ENCODE measurements at places on chromosomes 1 and 21.

DNA sequence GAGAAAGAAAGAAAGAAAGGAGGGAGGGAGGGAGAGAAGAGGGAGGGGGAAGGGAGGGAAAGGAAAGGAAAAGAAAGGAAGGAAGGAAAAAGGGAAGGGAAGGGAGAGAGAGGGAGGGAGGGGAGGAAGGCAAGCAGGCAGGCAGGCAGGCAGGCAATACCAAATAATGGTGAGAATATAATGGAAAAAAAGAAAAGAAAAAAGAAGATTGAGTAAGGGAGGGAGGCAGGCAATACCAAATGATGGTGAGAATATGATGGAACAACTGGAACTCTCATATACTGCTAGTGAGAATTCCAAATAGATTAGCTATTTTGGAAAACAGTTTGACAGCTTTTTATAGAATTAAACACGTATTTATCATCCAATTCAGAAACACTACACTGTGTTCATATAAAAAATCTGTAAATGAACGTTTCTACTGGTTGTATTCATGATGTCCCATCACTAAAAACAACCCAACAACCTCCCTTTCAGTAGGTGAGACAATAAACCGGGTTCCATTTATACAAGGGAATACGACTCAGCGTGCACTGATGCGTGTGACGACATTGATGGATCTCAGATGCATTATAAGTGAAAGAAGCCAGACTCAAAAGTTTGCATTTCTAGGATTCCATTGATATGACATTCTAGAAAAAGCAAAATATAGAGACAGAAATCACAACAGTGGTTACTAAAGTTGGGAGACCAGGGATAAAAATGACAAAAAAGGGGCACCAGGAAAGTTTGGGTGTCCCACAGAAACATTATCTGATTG is 226.4 kb downstream of the DSCAM start:
- no peak for DNase-seq

DNA sequence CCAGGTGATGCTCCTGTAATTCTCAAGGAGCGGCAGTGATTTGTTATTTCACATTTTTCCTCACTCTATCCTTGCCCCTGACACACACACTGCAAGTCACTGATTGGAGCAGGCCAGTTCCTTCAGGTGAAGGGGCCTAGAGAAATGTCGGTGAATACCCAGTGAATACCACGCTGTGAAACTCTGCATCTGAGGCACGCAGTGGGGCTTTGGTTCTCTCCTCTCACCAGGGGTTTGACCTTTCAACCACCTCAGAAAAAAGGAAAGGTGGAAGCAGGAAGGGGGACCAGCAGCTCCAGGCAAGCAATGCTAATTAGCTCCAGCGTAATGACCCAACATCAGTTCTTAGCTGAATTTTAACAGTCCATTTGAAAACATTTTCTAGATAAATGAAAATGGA is 532 bp upstream of the FAM177B start:
- DNase-seq, result no peak

DNA sequence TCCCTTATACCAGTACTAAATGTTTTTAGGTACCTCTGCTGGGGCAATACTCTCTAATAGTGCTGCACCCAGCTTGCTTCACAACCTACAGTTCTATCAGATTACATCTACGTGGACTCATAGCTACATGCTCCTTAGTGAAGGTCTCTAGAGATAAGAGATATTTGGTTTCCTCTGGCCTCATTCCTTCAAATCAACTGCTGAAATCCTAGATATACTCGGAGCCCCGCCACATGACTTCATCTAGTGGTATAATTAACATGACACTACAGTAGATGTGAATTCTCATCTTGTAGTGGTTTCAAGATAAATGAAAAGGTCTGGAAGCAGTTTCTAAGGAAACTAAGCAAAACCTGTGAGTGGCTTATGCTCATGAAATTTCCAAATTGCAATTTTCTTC is 115.4 kb downstream of the SMYD2 start:
- DNase-seq, result no peak

GRCh38 chr1:160780398-160780755 is 15.6 kb upstream of the LY9 start:
- DNase-seq, result no peak

DNA sequence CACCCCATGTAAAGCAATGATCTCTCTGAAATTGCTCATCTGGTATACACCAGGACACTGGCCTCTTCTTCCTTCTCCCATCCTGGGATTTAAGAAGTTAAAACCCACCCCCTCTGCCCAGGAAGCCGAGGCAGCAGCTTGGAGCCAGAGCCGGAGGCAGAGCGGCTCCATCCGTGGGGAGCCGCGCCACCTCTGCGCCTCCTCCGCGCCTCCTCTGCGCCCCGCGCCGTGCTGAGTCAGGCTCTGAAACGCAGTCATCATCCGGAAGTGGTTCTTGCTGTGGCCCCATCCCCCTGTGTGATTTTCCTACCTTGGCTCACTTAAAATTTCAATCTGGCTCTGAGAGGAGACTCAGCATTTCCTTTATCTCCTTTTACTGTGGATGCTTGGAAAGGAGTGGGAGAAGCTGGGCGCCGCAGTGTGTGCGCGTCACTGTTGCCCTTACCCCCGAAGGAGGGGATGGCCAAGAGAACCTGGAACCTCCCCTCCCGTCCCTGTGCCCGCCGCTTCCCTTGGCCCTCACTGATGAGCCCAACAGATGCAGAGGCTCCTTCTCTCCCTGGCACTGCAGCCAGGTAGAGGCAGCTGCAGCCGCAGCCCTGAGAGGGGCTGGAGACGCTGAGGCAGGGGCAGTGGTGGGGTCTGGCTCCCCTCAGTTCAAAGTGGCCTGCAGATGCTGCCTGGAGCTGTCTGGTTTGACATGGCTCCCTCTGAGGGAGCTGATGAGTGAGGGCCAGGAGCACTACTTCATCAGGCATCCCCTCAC is 15.3 kb upstream of the NPHP4 start:
- DNase-seq, result no peak

GRCh38 chr1:221530791-221531190 is 211.1 kb downstream of the DUSP10 start:
- DNase-seq, result no peak

- no peak for DNase-seq
Measured at GRCh38 chr1:45723248-45723930, 27.1 kb downstream of the IPP start.

DNA sequence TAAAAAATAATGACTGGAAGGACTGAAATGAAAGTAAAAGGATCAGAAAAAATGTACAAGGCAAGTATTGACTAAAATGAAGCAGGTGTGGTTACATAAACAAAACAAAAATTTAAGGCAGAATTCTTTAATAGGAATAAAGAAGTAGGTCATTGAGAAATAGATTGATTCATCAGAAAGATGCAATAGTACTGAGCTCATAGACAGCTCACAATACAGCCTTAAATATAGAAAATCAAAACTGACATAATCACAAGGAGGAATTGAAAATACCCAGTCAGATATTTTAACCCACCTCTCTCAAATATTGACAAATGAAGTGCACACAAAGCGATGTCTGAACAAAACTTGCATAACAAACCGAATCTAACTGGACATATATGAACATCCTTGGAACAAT is 366.8 kb upstream of the DPYD start:
- DNase-seq, result no peak

GRCh38 chr1:15378729-15379128 is 31.0 kb upstream of the EFHD2 start:
- no peak for DNase-seq

DNA sequence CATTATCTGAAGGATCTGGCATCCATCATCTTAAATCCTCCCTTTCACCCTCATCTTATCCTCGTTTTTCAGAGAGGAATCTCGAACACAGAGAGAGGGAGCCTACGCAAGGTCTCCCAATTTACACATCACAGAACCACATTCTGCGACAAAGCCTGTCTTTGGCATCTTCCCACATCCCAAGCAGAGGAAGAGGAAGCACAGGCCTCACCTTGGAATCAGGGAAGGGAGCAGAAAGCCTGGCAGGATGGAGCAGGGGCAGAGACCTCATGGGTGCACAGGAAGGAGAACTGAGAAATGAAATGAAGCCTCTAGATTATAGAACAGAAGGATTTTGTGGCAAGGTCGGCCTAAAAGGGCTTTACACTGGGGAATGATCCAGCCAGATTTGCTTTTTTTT is 5.8 kb downstream of the ABCB10 start:
- DNase-seq, result no peak

- no peak for DNase-seq
Measured at GRCh38 chr1:163650624-163651023, 328.9 kb downstream of the NUF2 start.

DNA sequence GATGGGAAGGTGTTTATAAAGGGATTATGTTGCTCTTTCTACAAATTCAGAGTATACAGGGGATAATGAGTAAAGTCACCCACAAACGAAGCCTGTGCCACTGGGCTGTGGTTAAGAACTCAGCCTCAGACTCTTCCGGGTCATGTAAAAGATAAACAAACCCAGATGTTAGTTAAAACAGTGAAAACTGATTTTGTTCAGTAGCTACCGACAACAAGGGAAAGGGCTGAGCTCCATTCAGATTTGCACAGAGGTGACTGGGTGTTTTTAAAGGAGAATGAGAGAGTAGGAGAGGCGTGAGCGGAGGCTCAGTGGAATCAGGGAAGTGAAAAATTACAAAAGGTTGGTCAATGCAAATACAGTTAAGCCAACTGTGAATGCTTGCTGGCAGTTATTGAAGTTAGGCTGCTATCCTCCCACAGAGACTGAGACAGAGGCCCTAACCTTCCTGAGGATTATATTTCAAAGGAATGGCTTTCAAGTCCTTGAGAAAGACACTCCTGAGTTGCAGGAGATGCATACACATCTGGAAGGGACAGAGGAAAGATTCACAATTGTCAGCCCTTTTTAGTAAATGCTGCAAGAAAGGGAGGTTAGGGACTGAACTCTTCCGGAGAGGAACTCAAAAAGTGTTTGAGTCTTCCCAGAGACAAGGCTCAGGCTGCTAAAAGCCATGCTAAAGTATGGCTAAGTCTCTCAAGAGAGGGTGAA is 29.9 kb upstream of the SAMD13 start:
- DNase-seq, result no peak

DNA sequence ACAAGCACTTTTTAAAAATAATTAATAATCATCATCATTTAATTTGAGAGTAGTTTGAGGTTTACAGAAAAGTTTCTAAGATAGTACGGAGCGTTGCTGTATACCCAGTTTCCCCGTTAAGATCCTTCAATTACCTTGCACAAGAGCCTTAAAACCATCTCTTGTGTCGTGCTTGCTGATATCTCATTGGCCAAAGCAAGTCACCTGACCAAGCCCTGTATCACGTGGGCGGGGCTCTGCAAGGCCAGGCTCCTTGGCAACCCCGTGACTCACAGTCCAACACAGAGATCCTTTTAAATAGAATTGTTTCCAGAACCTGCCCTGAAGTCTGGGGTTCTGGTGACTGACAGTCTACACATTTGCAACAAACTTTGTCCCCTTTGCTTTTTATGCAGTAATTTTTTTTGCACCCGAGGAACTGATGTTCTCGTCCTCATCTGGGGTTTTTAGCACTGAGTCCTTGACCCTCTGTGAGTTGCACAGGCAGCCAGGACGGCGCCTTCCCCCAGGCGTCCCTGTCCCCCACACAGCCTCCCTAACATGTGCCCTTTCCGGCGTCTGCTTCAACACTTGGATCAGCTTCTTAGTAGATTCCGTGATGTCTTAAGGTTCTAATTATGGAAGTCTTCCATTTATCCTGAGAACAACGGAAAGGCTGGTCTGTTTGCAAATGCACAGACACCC is 183.3 kb upstream of the TMEM51 start:
- DNase-seq, result no peak

DNA sequence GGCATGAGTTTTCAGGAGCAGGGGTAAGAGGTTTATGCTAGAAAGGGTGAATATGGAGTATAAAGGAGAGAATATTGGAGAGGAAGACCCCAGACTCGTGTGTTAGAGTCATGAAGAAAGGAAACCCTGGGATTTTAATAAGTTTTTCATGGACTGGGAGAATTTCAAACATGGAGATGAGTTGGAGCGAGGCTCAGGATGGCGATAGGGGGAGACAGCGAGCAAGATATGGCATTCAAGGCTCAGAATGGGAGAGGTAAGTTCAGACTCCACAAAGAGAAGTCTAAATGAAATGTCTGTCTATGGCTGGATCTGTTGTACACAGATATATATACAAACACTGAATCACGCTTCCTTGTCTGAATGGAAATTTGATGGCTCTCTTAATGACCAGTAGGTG is 92.5 kb downstream of the LRRC40 start:
- DNase-seq, result no peak

GRCh38 chr1:165527251-165528007 is 16.4 kb upstream of the LRRC52 start:
- no peak for DNase-seq

GRCh38 chr1:53654216-53655210 is 84.5 kb downstream of the GLIS1 start:
- no peak for DNase-seq

DNA sequence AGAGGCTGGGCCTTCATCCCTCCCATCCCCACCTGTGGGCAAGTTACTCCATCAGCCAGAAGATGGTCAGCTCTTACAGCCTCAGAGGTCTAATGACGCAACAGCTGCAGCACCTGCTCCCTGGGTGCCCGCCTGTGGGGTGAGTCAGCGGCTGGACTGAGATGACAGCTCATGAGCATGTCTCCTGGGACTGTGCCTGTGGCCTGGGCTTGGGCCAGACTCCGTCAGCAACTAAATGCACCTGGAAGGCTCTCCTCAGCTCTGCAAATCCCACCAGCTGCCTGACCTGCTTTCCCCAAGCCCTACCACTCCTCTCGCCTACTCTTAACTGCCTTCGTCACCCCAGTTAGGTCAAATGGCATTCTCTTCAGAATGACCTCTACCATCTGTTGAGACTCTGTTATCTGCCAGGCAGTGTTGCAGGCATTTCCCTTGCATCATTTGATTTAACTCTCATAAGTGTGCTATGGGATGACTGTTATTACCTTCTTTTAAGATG is 47.7 kb downstream of the ETS2 start:
- no peak for DNase-seq

- no peak for DNase-seq
Measured at GRCh38 chr1:67560580-67561255, 124.3 kb upstream of the GADD45A start.

DNA sequence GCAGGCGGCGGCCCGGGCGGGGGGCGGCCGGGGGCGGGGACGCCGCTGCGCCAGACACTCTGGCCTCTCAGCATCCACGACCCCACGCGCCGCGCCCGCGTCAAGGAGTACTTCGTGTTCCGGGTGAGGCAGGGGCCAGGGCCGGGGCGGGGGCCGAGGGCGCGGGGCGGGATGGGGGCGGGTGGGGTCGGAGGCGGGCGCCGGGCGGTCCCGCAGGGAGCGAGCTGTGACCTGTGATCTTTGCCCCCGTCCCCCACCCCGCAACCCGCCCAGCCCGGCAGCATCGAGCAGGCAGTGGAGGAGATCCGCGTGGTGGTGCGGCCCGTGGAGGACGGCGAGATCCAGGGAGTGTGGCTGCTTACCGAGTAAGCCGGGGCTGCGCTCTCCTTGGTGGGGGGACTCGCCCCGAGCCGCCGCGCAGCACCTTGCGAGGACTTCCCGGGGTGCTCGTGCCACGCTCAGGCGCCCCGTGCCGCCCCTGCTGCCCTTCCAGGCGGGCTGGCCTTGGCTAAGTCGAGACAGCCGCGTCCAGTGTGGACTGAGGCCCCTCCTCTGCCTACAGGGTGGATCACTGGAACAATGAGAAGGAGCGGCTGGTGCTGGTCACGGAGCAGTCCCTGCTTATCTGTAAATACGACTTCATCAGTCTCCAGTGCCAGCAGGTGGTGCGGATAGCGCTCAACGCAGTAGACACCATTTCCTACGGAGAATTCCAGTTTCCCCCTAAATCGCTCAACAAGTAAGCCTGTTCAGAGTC is 514 bp downstream of the TPRG1L start:
- DNase-seq, result no peak

Measured in activated CD4-positive, CD25-positive, alpha-beta regulatory T cell treated with anti-CD3 and anti-CD28 coated beads, Interleukin-2, amount 50 U/mL, for 72 hours (primary cell).